ENCODE measurements at places on chromosomes 11 and 22.

DNA sequence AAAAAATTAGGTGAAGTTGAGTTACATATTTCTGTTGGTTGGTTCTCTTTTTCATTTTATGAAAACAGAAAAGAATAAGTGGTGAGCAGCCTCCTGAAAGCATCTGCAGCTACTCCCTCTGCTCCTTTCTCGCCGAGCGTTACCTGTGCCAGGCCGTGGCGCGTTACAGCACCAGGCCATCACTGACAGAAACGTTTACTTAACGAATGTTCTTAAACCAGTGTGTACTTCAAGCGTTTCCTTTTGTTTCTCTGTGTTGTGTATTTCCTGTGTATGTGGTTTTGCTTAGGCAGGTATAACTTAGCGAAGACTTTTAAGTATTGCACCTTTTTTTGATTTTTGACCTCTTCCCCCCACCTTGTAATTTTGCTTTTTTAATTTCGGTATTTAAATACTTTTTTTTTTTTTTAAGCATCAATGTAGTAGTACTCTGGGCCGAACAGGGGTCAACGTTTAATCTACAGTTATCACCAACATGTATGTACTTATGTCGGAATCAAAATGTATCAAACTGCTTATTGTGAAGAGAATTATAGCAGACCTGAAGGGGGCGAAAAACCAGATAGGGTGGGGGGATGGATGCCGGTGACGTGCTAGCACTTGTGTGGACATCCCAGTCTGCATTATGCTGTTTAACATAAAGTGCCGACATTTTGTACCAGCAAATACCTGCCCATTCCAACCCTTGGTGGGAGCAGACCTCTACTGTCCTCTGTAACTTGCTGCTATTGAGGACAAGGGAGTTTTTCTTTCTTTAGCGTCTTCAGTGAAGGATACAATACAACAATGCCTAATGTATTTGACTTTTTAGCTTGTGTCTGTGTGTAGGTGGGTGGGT is 21.6 kb upstream of the ADSL start:
- DNase-seq, result no peak

GRCh38 chr11:27830206-27830605 is 130.0 kb upstream of the BDNF start:
- DNase-seq, result no peak

DNA sequence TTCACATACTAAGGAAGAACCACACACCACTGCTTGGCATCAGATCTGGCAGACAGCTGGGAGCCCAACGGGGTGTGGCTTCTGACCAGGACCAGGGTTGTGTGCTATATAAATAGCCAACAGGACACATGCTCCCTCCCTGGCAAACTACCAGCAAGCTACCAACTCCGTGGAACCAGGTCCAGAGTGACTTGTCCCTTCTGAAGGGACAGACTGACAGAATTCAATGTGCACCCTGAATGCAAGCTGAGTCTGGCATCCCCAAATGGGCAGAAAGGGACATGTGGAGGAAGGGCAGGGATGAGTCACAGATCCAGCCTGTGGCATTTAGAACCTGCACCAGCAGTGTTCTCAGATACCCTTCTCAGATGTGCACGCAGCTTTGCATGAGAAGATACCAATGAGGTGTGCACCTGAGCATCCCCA is 92.9 kb downstream of the MICAL3 start:
- no peak for DNase-seq

- no peak for DNase-seq
Observed at GRCh38 chr22:31802575-31802974, 48.8 kb downstream of the DEPDC5 start.

DNA sequence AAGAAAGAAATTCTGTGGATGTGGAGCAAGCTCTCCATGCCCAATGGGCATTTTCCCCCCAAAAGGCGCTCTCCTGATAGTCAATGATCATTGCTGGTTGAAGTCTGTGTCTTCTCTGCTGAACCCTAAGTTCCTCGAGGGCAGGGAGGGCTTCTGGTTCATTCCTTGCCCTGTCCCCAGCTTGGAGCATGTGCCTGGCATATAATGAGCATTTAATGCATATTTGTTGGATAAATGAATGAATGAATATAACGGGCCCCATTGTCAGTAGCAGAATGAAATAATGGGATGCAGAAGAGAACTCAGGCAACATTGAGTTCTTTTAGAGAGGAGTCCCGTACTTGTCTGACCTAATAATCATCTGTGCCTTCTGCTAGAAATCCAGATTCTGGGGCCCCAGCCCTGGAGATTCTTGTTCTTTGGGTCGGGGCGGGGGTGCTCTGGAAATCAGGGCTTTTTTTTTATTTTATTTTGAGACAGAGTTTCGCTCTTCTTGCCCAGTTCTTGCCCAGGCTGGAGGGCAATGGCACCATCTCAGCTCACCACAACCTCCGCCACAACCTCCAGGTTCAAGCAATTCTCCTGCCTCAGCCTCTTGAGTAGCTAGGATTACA is 64.4 kb downstream of the CD82 start:
- DNase-seq, result no peak

GRCh38 chr11:95711945-95712221 is 77.7 kb downstream of the FAM76B start:
- no peak for DNase-seq

Measured in urinary bladder (tissue), 4 donors.